ENCODE measurements at places on chromosomes 7 and 10.

GRCh38 chr7:55326081-55326835 is 38.9 kb upstream of the LANCL2 start:
- H3K27me3 ChIP-seq = peaks cover 8% of the 10 kb centered on the region
- no peak for DNase-seq
- H3K4me3 ChIP-seq = no peak overlapping the region
- H3K27ac ChIP-seq = no peak overlapping the region
- no peaks in the 10 kb centered on the region for H3K4me1 ChIP-seq
- no peaks in the 10 kb centered on the region for H3K36me3 ChIP-seq

DNA sequence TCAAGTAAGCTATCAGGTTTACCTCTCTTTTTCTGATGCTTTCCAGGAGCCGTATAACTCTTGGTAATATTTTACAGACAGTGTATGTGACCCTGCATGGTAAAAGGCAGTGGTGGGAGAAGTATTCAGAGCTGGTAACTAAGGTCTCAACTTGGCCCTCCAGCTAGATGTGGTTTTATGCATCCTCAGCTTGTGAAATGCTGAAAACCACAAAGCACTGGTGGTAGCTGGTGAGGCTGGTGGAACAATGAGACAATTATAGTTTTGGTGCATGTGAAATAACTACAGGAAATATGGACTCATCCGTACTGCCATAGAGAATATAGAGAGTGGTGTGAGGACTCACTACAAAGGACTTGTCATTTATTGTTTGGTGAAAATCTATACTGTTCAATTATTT is 383.0 kb upstream of the PCDH15 start:
- no peak overlapping the region for H3K4me3 ChIP-seq
- no peaks in the 10 kb centered on the region for H3K36me3 ChIP-seq
- DNase-seq = no peak
- H3K27ac ChIP-seq = no peak overlapping the region

DNA sequence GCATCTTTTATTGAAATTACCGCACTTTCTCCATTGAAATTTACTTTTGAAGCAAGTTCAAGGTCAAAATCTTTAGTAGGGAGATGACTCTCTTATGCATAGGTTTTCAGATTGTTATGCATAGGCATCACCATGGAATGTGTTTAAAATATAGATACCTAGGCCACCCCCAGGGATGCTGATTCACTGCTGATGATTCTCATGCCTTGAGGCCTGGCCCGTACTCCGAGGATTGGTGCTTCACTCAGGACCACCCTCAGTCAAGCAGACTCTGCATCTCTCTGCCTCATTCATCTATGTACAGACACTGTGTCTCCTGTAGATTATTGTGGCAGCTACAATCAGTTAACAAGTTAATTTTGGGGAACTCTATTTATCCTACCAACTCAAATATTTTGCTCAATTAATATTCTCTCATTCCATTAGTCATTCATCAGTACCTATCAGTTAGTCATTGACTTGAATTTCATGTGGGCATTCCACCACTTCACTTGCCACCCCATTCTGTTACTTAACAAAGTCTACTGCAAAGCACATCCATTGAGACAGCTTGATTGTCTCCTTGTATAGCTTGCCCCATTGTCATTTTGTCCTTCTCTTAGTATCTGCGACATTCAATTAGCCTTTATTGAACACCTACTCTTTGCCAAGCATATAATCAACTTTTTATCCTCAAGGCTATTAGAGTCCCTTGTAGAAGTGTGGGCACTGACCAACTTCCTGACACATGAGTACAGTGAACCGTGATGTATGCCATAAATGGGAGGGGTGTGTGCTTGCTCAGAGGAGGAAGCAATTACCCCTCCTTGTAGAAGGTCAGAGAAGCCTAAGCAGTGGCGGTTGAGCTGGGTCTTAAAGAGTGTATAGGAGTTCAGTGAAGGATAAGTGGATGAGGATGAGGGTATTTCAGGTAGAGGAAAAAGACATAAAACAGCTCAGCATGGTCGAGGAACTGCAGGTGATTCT is 255.6 kb upstream of the BMPER start:
- H3K4me1 ChIP-seq = no peaks in the 10 kb centered on the region
- H3K27me3 ChIP-seq = no peaks in the 10 kb centered on the region
- no peak overlapping the region for H3K4me3 ChIP-seq
- no peak overlapping the region for H3K27ac ChIP-seq
- DNase-seq = no peak

DNA sequence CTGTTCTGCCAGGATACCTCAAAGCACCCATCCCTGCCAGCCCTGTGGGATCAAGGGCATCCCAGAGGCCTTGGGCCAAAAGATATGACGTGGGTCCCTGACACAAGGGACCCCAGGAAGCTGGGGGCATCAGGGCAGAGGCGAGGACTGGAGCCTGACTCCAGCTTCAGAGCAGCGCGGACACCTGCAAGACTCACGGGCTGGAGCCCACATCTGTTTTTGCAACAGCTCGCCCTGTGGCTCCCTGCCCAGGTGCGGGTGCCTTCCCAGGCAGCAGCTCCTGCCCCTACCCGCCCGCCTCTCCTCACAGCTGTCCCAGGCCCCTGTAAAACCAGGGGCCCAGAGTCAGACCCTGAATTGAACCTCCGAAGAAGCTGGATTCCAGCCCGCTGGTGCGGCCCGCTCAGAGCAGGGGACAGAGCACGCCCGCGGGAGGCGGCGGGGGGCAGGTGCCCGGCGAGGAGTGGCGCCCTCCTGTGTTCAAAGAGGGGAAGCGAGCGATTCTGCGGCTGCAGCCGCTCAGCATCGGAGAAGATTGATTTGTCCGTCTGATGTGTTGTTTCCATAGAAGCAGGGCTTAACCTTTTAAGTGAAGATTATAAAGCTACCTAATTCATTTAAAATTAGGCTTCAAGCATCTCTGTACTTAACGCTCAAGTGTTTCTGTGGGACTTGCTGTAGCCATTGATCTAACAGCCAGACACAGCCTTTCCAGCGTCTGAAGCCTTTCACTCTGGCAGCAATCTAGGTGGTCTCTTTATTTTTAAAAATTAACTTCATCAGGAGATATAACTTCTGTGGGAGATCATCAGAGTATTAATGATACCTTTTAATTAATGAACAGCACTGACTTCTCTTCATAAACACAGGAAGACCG is 88.4 kb downstream of the BEND7 start:
- peaks cover 4% of the 10 kb centered on the region for H3K4me1 ChIP-seq
- H3K27ac ChIP-seq = no peak overlapping the region
- DNase-seq = peak; percentile 64
- no peaks in the 10 kb centered on the region for H3K36me3 ChIP-seq
- no peaks in the 10 kb centered on the region for H3K27me3 ChIP-seq
- peak overlapping the region; percentile 75 for H3K4me3 ChIP-seq

GRCh38 chr10:55740110-55740509 is 620.9 kb downstream of the ZWINT start:
- H3K36me3 ChIP-seq = no peaks in the 10 kb centered on the region
- H3K27ac ChIP-seq = no peak overlapping the region
- H3K4me3 ChIP-seq = no peak overlapping the region
- H3K27me3 ChIP-seq = no peaks in the 10 kb centered on the region
- DNase-seq = no peak

DNA sequence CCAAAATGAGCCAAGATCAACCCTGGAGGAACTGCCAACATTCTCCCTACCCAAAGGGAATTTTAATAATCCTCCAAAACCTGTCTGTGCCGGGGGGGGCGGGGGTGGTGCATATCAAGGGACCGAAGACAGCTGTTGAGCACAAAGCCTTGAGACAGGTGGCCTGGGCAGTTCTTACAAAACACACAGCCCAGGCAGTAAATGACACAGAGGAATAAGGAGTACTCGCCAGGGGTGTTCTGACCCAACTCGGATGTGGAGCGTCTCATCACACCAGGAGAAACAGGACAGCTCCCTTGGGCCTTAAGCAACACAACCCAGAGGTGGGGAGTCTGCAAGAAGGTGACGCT is 35.6 kb downstream of the PLAC9 start:
- H3K4me1 ChIP-seq = peaks cover 10% of the 10 kb centered on the region
- DNase-seq = no peak
- no peaks in the 10 kb centered on the region for H3K36me3 ChIP-seq
- no peak overlapping the region for H3K27ac ChIP-seq
- no peak overlapping the region for H3K4me3 ChIP-seq

GRCh38 chr7:127776776-127777386 is 124.9 kb downstream of the SND1 start:
- peaks cover 5% of the 10 kb centered on the region for H3K4me1 ChIP-seq
- no peak overlapping the region for H3K4me3 ChIP-seq
- H3K27me3 ChIP-seq = no peaks in the 10 kb centered on the region
- no peak overlapping the region for H3K27ac ChIP-seq
- H3K36me3 ChIP-seq = no peaks in the 10 kb centered on the region

DNA sequence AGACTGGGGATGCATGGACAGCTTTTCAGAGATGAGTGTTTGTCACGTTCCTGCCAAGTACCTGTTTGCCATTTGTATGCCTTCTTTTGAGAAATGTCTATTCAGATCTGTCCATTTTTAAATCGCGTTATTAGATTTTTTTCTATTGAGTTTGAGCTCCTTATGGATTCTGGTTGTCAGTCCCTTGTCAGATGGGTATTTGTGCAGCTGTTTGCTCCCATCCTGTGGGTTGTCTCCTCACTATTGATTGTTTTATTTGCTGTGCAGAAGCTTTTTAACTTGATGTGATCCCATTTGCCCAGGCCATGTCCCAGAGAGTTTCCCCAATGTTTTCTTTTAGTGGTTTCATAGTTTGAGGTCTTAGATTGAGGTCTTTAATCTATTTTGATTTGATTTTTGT is 5.5 kb upstream of the PRKAR1B start:
- H3K27ac ChIP-seq = no peak overlapping the region
- peaks cover 6% of the 10 kb centered on the region for H3K4me1 ChIP-seq
- H3K4me3 ChIP-seq = no peak overlapping the region
- DNase-seq = no peak

DNA sequence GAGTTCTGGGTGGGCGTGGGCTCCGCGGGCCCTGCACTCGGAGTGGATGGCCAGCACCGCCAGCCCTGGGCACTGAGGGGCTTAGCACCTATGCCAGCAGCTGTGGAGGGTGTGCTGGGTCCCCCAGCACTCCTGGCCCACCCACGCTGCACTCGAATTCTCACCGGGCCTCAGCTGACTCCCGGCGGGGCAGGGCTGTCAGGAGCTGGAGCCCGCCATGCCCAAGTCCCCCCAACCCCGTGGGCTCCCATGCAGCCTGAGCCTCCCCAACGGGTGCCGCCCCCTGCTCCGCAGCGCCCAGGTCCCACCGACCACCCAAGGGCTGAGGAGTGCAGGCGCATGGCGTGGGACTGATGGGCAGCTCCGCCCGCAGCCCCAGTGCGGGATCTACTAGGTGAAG is 93.1 kb downstream of the SLC25A13 start:
- no peaks in the 10 kb centered on the region for H3K4me1 ChIP-seq
- no peak for DNase-seq
- no peak overlapping the region for H3K4me3 ChIP-seq
- H3K36me3 ChIP-seq = peaks cover 9% of the 10 kb centered on the region

DNA sequence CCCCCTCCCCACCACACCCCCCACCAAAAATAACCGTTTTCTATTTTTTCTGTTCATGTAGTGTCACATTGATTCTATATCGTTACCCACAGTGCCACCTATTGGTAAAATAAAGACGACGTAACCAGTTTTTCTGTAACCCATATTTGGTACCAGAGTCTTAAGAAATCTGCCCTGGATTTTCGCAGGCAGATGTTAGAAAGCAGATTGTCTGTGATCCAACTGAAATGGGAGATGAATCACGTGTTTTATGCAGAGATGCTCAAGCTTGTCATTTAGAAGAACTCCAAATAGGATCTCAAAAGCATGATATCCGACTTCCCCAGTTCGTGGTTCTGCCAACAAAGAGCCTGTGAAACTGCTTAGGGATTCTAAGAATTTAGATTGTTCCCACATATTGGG is 261.1 kb upstream of the CSTF2T start:
- H3K4me1 ChIP-seq = peaks cover 4% of the 10 kb centered on the region
- no peak overlapping the region for H3K4me3 ChIP-seq
- no peaks in the 10 kb centered on the region for H3K27me3 ChIP-seq
- no peak overlapping the region for H3K27ac ChIP-seq
- DNase-seq = peak; percentile 32

- H3K36me3 ChIP-seq = peaks cover 80% of the 10 kb centered on the region
- H3K27ac ChIP-seq = no peak overlapping the region
- no peak overlapping the region for H3K4me3 ChIP-seq
- H3K4me1 ChIP-seq = no peaks in the 10 kb centered on the region
These were observed 73.8 kb downstream of the CUL1 start for GRCh38 chr7:148772297-148773089.

DNA sequence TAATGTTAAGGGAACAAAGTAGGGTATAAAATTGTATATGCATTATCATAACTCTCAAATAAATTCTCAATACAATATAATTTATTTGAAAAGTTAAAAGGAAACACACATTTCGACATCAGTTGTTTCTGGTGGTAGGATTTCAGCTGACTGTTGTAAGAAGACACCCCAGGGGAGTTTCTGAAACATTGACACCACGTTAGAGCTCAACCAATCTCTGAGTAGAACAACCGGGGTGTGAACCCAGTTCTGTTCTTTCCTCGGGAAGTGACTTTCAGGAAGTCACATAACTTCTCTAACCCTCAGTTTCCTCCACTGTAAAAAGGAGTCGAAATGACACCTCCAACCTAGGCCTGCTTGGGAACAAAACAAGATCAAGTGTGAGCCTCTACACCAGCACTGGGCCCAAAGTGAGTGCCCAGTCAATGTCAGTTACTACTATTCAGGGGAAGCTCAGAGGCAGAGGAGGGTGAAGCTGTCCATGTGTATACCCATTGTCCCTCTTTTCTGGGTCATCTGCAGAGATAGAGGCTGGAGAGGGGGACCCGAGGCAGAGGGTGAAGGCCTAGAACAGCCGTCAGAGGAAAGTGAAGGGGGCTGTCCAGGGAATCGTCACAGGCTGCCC is 67.1 kb downstream of the AOAH start:
- H3K4me1 ChIP-seq = peaks cover 29% of the 10 kb centered on the region
- H3K4me3 ChIP-seq = no peak overlapping the region
- H3K27me3 ChIP-seq = no peaks in the 10 kb centered on the region
- DNase-seq = no peak
- H3K36me3 ChIP-seq = no peaks in the 10 kb centered on the region

- H3K36me3 ChIP-seq = no peaks in the 10 kb centered on the region
- H3K4me1 ChIP-seq = peaks cover 17% of the 10 kb centered on the region
- no peak overlapping the region for H3K4me3 ChIP-seq
- no peak for DNase-seq
- H3K27ac ChIP-seq = no peak overlapping the region
These were observed 21.3 kb downstream of the YKT6 start for GRCh38 chr7:44222074-44222473.

DNA sequence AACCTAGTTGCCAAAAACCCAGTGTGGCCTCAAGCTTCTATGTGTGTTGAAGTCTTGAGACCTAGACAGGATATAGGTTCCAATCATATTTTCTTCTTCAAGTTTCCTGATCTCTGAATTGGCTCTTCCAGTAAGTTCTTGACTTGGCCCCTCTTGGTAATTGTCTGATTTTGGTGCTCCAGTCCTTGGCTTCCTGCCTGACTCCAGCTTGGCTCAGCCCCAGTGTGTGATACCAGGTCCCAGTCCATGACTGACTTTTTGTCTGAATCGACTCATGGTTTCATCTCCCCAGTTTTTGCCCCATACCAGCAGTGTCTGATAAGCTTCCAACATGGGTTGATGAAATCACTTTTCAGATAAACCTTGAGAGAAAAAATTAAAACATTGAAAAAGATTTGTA is 72.3 kb downstream of the FAS start:
- no peak for DNase-seq
- H3K4me1 ChIP-seq = no peaks in the 10 kb centered on the region
- H3K27ac ChIP-seq = no peak overlapping the region
- H3K4me3 ChIP-seq = no peak overlapping the region
- no peaks in the 10 kb centered on the region for H3K27me3 ChIP-seq
- H3K36me3 ChIP-seq = no peaks in the 10 kb centered on the region

Data from neuronal stem cell (in vitro differentiated cells).